ENCODE measurements at places on chromosomes 3 and 15. TPM values are rescaled to one million over a fixed set of nuclear protein-coding genes. Genes with fewer than 3 reads are reported as not detected.

DNA sequence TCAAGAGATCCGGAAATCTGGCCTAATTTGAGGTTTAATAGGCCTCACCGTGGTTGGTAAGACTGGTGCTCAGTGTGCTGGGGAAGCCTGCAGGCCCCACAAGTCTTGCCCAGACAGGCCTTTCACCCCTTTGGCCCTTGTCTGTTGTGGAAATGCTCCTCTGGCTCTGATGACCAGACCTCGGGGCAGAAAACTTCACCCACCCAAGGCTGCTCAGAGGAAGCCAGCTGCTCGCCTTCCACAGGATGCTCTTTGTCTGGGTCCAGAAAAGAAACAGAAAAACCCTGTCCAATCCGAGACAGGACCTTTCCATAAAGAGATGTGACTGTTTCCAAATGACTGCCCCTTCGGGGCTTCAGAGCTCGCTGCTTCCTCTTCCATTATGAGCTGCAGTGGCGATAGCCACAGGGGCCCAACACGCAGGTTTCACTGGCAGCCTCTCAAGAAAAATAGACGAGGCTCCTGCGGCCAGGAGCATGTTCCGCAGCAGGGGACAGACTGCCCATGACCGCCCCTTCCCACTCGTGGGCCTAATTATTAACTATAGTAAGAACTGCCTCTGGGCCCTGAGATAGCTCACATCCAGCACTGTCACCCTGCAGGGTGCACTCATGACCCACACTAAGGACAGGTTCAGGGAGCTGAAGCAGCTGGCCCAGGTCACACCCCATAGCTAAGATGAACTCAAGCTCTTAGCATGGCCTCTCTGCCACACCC, 6.8 kb upstream of the SNX22 start:
- peak; percentile 81 for ATAC-seq

GRCh38 chr3:170815340-170815739, 54.7 kb downstream of the RPL22L1 start:
- peak; percentile 52 for ATAC-seq

POPDC2 gene
- total RNA-seq = 0.60 TPM

GRCh38 chr3:192772240-192772894, 45.0 kb upstream of the FGF12 start:
- no peak for ATAC-seq

IL17RB gene
- total RNA-seq = 0.20 TPM

LRRC3B gene
- not detected for total RNA-seq

GRCh38 chr3:132038198-132038825, 3.5 kb upstream of the CPNE4 start:
- peak; percentile 32 for ATAC-seq

- ATAC-seq = peak; percentile 58
These were observed 6.2 kb upstream of the TMF1 start for GRCh38 chr3:69058180-69058946.

DNA sequence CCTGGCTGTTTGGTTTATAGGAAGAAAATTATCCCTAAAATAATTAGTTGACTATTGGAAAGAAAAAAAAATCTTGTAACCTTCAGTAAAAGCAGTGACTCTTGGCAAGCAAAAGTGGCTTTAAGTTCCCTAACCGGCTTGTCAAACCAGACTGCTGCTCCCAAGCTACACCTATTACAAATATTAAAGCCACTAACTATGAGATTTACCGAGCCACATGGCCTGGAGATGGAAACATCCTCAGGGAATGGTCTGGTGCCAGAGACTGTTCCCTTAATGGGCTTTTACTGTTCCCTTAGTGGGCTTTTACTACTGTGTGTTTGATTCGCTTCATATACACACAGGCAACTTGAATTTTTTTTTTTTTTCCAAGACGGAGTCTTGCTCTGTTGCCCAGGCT, 35.9 kb upstream of the ZNF774 start:
- ATAC-seq = peak; percentile 71

MRAS gene
- 1.6 TPM for total RNA-seq

- no peak for ATAC-seq
These were observed 25.2 kb upstream of the GPX1 start for GRCh38 chr3:49383387-49383786.

DNA sequence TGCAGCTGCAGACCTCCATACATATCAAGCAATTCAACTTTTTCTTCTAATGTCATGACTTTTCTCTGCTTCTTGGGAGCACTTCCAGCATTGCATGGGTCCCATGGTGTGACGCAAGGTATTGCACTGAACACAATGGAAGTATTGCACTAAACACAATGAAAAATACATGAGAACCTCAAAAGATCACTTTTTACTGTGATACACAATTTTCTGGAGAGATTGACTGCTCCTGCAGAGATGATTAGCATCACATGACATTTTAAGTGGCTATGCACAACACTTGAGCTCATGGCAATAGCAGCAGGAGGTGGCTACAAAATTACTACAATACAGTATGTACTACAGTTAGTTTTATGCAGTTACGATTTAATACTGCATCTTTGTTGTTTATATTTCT, 113.5 kb upstream of the BHLHE40 start:
- no peak for ATAC-seq

DNA sequence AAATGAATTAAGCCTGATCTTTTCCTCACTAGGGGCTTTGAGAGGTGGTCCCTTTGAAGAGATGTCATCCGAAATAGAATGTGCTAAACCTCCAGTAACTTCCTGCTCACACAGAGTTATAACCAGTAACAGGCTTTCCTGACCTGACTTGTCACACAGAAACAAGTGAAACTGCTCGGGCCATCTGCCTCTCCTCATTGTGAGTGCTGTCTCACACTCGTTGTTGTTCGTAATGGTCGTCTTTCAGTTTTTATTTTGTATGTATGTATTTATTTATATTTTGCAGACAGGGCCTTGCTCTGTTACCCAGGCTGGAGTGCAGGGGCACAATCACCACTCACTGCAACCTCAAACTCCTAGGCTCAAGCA, 24.0 kb downstream of the ACSBG1 start:
- no peak for ATAC-seq

DNA sequence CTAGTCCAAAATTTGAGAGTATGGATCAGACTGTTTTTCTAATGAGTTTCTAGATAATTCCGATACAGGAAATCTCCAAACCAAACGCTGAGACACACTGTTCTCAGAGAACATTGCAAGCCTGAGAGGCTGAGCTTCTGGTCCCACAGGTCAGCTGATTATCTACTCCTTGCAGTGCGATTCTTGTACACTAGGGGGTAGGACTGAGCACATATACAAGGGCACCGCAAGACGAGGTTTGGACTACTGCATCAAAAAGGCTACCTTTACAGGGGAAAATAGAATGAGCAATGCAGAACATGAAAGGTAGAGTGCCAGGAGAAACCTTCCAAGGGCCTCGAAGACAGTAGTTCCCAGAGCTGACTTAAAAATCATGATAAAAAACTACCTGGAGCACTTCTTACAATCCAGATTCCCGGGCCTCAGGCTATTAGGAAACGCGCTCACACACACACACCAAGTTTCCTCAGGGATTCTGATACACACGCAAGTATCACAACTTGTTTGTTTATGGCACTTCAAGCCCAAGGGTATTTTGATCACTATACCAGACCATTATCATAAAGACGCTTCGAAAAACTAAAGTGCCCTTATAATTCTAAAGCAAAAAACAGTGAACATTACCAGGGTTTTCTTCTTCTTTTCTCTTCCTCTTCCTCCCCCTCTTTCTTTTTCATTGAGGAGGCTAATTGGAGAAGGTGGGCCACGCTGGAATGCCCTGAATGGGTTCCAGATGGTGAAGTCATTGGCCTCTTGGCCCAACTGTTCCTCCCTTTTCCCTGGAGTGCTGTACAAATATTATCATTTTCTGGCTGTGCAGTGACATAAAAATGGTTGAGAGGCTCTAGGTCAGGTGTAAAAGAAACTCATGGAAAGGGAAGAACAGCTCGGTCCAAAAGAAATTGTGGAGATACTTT, 61.8 kb downstream of the SLC12A8 start:
- peak; percentile 70 for ATAC-seq

DNA sequence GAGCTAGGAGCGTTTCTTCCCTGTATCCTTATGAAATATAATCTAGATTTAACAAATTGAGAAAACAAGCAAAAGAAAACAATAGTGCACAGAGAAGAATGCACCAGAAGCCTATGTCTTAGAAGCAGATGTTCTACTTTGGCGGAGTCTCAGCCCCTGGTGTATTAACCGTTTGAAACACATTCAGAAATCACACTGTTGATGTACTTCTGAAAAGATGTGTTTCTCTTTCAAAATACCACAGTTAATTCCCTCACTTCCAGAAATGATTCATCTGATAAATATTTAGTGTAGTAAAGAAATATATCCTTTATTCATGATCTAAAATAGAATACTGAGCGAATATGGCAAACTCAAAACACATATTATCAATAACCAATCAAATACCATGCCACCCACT, 77.7 kb downstream of the CBLB start:
- no peak for ATAC-seq

GRCh38 chr15:22811640-22812039, 25.2 kb downstream of the NIPA1 start:
- ATAC-seq = peak; percentile 59

DNA sequence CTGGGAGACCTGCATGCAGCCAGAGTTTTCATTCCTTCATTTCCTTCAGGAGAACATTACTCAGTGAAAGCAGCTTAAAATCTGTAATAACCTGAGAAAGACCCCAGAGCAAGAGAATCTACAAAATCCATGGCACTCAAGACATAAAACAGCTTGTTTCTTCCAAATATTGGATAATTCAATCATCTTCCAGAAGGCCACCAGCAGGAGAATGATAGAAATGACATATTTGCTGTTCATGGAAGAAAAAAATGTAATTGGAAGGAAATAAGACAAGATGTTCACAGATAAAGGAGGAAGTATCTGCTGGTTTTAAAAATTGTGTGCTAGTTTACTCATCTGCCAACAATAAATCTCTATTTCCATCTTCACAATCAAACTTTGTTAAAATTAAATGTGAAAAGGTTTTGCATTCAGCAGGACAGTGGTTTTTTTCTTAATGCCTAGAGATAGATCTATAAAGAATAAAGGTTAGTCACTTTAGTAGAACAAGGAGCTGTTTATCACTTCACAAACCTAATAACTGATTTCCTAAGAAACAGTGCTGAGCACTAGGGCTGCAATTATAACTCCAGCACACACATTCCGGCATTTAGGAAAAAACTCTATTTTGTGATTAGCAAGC, 530.8 kb downstream of the NSUN3 start:
- no peak for ATAC-seq
